ENCODE measurements at places on chromosomes 12 and 14.
A peak's percentile ranks its signal among the peaks of the same experiment; 100 is the strongest.

DNA sequence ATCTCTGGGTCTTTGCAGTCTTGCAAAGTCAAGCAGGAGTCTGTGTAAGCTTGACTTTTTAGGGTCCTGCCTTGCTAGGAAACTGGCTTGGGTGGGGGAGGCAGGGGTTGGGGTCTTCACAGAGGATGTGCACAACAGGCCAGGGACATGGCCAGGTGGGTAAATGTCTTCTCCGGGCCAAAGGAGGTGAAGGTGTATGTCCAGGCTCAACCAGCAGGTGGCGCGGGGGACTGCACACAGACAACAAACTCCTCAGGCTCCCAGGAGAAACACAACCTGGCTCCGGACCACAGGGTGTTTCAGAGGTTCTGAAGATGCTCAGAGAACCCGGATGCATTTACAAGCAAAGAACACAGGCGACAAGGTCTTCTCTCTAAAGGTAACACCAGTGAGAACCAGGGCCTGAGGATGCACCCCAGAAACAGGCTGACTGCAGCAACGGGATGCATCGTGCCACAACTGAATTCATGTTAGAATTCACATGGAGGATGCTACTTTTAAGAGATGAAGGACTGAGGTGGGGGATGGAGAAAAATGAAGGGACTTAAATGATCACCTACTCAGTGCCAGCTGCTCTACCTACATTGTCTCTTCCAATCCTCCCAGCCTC lies 56.0 kb downstream of the PLEKHG3 start:
- DNase-seq: peak; percentile 76

- DNase-seq: no peak
Observed at GRCh38 chr14:71050227-71050823, 143.1 kb downstream of the PCNX1 start.

DNA sequence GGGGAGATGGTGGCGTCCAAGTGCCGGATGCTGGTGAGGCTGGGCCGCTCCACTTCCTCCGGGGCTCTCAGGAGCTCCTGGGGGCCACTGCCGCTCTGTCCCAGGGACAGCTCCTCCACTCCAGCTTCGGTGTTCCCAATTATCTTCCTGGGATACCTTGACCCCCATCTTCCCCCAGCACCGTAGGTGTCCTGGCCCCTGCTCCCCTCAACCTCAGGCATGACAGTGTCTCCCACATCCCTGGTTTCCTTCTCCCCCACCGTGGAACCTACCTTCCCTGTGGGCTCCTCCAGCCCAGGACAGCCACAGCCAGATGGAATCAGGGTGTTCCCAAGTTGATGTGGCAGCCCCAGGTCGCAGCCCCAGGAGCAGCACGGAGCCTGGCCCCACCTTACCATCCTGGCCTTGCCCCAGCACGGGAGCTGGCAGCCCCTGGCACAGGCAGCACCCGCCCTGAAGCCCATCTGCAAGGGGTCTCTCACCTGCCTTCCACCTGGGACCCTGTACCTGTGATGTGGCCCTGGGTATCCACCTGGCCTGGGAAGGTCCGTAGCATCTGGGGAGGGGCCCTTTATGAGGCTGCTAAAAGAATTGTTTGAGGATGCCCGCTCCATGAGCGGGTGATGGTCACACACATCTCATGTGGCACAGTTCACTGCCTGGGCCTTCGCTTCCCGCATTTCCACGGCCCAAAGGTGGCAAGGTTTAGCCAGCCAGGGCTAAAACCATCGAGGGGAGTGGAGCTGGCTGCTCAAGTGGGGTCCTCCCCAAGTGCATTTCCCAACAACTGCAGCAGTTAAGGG lies 4.1 kb downstream of the TMEM121 start:
- no peak for DNase-seq

DNA sequence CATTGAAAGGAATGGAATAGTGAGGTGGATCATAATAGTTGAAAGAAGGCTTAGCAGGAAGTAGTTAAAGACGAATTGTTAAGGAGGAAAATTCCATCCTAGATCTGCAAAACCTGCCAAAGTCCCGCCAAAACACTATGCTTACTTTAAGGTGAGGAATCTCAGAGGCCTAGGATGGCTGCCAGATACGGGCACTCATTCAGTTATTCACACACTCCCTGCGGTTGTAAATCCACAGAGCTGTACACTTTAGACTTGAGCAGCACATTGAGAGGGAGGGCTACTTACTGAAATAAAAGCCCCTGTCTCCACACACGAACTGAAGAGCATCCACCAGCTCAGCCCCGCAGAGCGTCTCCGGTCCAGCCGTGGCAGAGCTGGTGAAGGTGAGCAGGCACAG lies 5.0 kb downstream of the IGF1 start:
- DNase-seq: no peak

DNA sequence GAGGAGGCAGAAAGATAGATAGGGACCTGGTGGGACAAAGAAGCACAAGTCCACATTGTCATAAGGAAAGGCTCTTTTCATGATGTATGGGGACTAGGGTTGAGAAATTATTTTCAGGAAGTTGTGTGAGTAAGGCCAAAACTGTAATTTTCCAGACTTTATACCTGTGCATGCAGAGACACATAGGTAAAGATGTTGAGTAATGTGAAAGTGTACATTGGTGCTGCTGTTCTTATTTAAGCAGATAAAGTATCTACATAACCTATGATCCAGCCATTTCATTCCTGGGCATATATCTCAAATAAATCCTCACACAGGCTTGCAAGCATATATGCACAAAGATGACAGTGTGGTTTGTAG lies 332.2 kb downstream of the DUSP6 start:
- DNase-seq: no peak

- DNase-seq: no peak
Observed at GRCh38 chr14:89194376-89194775, 222.7 kb downstream of the FOXN3 start.

GRCh38 chr14:90362558-90362896 lies 30.8 kb upstream of the NRDE2 start:
- DNase-seq: no peak

DNA sequence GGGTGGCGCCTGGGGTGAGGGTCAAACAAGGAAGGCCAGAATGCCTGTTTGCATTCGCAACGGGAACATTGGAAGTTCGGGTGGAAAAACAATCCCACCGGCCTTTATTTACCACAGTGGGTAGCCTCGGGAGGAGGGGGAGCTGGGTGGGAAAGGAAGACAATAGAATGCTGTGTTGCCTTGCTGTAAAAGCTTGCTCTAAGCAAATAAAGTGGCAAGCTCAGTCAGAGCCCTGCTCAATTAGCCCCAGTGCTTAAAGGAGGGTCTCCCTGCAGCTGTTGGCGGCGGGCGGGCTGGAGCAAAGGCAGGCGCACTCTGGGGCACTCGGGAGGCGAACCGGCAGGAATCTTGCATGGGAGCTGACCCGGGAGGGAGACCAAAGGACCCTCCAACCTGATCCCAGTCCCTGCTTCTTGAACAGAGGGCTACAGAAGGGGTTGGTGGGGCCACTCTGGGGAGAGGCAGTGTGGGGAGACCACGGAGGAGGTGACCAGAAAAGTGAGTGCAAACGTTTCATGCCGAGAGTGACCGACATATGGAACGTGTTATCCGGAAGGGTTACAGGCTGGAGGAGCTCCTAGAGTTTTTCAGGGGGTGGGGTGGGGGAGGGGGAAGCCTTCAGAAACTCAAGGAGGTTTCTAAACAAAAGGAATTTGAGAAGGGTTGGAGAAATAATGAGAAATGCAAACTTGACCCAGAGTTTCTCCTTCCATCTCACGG lies 48.5 kb downstream of the NTF3 start:
- DNase-seq: no peak
